ENCODE measurements at places on chromosomes 7 and 10. TPM values are rescaled to one million over a fixed set of nuclear protein-coding genes. Genes with fewer than 3 reads are reported as not detected.

- H3K36me3 ChIP-seq = no peaks in the 10 kb centered on the region
- peaks cover 2% of the 10 kb centered on the region for H3K27me3 ChIP-seq
- H3K27ac ChIP-seq = no peak overlapping the region
- no peak for DNase-seq
- no peak overlapping the region for H3K4me3 ChIP-seq
Measured at GRCh38 chr7:79936281-79936983, 198.2 kb upstream of the GNAI1 start.

DNA sequence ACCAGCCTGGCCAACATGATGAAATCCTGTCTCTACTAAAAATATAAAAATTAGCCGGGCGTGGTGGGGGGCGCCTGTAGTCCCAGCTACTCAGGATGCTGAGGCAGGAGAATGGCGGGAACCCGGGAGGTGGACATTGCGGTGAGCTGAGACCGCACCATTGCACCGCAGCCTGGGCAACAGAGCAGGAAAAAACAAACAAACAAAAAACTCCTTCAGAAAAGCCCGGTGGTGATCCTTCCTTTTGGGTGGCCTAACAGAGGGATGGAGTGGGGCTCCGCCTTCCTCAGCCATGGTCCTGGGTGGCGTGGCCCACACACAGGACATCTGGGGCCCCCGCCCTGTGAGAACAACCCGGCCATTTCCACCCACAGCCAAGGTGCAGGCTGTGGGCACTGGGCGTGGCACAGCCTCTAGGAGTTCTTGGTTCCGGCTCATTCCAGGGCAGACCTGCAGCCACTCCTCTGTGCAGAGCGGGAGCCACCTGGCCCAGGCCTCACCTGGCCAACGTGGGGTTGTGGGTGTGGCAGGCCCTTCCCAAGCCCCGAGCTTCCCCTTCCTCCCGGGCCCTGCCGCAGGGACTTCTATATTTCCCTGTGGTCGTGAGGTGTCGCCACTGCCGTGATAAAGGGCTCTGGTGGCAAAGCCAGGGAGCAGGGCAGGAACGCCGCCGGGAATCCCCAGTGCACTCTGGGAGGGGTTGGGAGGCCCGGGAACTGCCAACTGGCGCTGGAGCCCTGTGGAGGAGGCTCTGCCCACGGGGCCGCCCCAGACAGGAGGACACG lies 37.6 kb downstream of the GET4 start:
- peaks cover 10% of the 10 kb centered on the region for H3K4me1 ChIP-seq
- H3K36me3 ChIP-seq = no peaks in the 10 kb centered on the region
- no peak overlapping the region for H3K4me3 ChIP-seq
- no peak overlapping the region for H3K27ac ChIP-seq

GRCh38 chr10:77630507-77630848 lies 7.1 kb downstream of the KCNMA1 start:
- H3K4me1 ChIP-seq = no peaks in the 10 kb centered on the region
- DNase-seq = no peak
- H3K4me3 ChIP-seq = no peak overlapping the region
- peaks cover 19% of the 10 kb centered on the region for H3K27me3 ChIP-seq
- no peaks in the 10 kb centered on the region for H3K36me3 ChIP-seq

GRCh38 chr7:107815254-107815882 lies 12.3 kb upstream of the SLC26A3 start:
- no peak for DNase-seq
- peaks cover 6% of the 10 kb centered on the region for H3K27me3 ChIP-seq
- peaks cover 13% of the 10 kb centered on the region for H3K4me1 ChIP-seq
- H3K27ac ChIP-seq = no peak overlapping the region

DNA sequence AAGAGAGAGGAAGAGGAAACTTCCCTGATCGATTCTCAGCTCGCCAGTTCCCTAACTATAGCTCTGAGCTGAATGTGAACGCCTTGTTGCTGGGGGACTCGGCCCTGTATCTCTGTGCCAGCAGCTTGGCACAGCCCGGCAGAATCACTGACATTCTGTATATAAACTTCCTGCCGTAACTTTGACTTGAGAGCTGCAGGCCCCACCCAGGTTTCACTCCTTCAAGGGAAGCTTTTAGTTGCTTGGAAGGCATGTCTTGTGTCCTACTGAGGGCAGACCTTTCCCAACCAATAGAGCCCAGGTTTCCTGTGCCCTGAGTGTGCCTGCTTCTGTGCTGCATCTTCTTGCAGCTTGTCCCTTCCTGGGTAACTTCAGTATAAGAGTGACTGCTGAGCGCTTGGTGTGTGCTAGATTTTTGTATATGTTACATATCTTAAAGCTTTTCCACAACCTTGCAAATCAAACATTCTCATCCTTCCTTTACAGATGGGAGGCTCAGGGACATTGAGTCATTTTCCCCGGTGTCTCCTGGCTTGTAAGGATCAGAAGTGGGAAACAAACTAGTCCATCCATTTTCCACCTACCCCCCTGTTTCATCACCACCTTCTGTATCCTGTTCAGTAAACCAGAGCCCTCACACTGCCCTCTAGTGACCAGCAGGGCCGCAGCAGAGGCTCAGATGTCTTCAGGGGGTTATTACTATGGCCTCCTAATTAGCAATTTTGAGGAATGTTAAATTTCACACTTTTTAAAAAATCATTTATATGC lies 225.2 kb upstream of the PRSS58 start:
- peak overlapping the region; percentile 43 for H3K4me3 ChIP-seq
- H3K27me3 ChIP-seq = no peaks in the 10 kb centered on the region
- peaks cover 50% of the 10 kb centered on the region for H3K4me1 ChIP-seq
- H3K36me3 ChIP-seq = no peaks in the 10 kb centered on the region

DNA sequence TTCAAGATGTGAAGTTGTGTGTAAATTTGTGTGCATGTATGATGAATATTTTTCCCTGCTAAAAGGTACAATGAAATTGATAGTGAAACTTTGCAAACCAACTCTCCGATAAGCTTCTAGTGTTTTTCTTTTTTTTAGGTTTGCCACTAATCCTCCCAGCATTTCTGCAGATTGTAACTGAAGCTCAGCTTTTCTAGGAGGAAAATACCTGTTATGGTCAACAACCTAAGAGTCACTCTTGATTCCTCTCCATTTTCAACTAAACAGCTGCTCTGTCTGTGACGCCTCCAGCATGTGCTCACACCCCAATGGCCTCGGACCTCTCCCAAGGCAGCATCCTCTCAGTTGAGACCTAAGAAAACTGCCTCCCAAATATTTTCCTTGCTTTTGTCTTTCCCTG lies 406.2 kb downstream of the KCNMA1 start:
- no peaks in the 10 kb centered on the region for H3K4me1 ChIP-seq
- peaks cover 5% of the 10 kb centered on the region for H3K27me3 ChIP-seq
- no peak for DNase-seq
- no peaks in the 10 kb centered on the region for H3K36me3 ChIP-seq

- H3K4me1 ChIP-seq = no peaks in the 10 kb centered on the region
- no peak overlapping the region for H3K4me3 ChIP-seq
- H3K27me3 ChIP-seq = peaks cover 7% of the 10 kb centered on the region
Measured at GRCh38 chr7:45469103-45469502, 105.1 kb upstream of the ADCY1 start.

DNA sequence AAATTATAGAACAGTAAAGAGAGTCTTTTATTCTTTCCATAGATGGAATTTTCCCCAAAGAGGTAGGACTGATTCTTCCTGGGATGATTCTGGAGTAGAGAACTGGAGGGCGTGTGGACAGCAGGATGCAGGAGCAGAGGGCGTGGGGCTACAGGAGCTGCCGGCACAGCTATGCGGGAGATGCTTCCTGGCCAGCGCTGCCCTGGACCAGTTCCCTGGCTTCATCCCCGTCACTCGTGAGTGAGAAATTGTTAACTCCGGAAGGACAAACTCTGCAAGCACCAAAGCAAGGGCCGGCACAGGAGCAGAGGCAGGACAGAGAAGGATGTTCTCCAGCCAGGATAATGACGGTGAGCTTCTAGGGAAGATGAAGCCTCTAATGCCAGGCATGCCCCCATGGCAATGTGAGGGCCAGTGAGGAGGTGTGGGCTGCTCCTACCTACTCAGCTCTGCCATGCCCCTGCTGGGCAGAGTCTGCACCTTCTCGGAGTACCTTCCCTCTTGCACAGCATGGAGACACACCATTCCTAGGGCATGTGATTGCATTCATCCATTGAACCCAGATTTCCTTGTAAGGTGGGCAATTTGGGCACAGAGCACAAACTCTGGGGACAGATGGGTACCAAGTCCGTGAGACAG lies 760.9 kb upstream of the IGFBP3 start:
- H3K36me3 ChIP-seq = no peaks in the 10 kb centered on the region
- H3K27me3 ChIP-seq = no peaks in the 10 kb centered on the region
- DNase-seq = no peak

GRCh38 chr10:95756041-95756761 lies at the start of gene ENTPD1:
Gene ENTPD1, plus strand, starts transcription at chr10:95756163. Its CDS starts 77 bp downstream, at chr10:95756240.
- H3K27ac ChIP-seq = no peak within 1 kb of the TSS
- H3K36me3 ChIP-seq = no peaks in the 10 kb centered on the region
- H3K4me1 ChIP-seq = peaks cover 3% of the 10 kb centered on the region
- H3K4me3 ChIP-seq = no peak within 1 kb of the TSS
- H3K27me3 ChIP-seq = peaks cover 25% of the 10 kb centered on the region
- no peak for DNase-seq

- H3K4me1 ChIP-seq = no peaks in the 10 kb centered on the region
- H3K36me3 ChIP-seq = no peaks in the 10 kb centered on the region
- no peaks in the 10 kb centered on the region for H3K27me3 ChIP-seq
- H3K4me3 ChIP-seq = no peak overlapping the region
- DNase-seq = no peak
Measured at GRCh38 chr10:130403153-130404075, 267.2 kb downstream of the GLRX3 start.

DNA sequence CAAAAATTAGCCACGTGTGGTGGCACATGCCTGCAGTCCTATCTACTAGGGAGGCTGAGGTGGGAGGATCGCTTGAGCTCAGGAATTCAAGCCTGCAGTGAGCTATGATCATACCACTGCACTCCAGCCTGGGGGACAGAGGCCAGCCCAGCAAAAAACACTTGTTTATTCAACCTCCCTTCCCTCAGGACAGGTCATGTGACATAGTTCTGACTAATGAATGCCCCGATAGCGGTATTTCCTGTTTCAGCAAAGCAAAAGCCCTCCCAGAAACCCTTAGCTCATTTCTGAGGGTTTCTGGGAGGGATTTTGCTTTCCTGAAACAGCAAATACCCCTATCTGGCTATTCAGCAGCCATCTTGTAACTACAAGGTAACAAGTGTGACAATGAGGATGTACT lies 157.1 kb downstream of the GATA3 start:
- H3K27me3 ChIP-seq = peaks cover 3% of the 10 kb centered on the region
- peak overlapping the region; percentile 33 for H3K27ac ChIP-seq
- no peak overlapping the region for H3K4me3 ChIP-seq
- H3K4me1 ChIP-seq = peaks cover 15% of the 10 kb centered on the region
- peaks cover 7% of the 10 kb centered on the region for H3K36me3 ChIP-seq
- no peak for DNase-seq

DNA sequence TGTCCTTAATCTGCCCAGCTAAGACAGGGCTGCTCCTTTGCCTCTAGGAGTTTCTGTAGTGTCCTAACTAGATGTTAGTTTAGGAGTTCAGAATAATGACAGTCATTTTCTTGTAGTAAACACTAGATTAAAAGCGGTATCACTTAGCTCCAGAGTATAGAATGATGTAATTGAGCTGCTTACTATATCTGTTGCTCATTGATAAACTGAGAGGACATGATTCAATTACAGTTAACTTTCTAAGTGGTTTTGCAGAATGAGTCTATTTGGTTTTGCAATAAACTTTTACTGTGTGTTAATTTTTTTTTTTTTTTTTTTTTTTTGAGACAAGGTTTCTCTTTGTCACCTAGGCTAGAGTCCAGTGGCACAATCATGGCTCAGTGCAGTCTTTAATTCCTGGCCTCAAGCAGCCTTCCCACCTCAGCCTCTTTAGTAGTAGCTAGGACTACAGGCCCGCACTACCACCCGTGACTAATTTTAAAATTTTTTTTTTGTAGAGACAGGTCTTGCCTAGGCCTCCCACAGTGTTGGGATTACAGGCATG lies 1.8 kb downstream of the STMP1 start:
- H3K27ac ChIP-seq = no peak overlapping the region
- no peaks in the 10 kb centered on the region for H3K27me3 ChIP-seq
- DNase-seq = no peak
- peaks cover 19% of the 10 kb centered on the region for H3K36me3 ChIP-seq
- H3K4me1 ChIP-seq = peaks cover 34% of the 10 kb centered on the region
- peak overlapping the region; percentile 87 for H3K4me3 ChIP-seq

PTPRN2 gene
- 2.7 TPM for total RNA-seq

EPHB4 gene
- total RNA-seq = 1.6 TPM

TMEM178B gene
- 0.25 TPM for total RNA-seq

FAM131B gene
- total RNA-seq = 0.29 TPM

LDB3 gene
- 0.05 TPM for total RNA-seq

PAPOLB gene
- not detected for total RNA-seq

JAKMIP3 gene
- 0.07 TPM for total RNA-seq

CCDC172 gene
- not detected for total RNA-seq

VWA2 gene
- total RNA-seq = not detected
